ENCODE measurements at places on chromosomes 7 and 10. TPM values are rescaled to one million over a fixed set of nuclear protein-coding genes. Genes with fewer than 3 reads are reported as not detected.
A peak's percentile ranks its signal among the peaks of the same experiment; 100 is the strongest.

Gene RASA4B
- 32.4 TPM for total RNA-seq

- peak; percentile 61 for DNase-seq
Observed at GRCh38 chr10:43202224-43202656, 64.0 kb downstream of the CSGALNACT2 start.

DNA sequence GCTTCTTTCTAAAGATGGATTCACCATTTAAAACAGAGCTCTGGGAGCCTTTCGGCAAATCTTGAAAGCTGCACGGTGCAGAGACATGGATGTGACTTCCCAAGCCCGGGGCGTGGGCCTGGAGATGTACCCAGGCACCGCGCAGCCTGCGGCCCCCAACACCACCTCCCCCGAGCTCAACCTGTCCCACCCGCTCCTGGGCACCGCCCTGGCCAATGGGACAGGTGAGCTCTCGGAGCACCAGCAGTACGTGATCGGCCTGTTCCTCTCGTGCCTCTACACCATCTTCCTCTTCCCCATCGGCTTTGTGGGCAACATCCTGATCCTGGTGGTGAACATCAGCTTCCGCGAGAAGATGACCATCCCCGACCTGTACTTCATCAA lies 3.7 kb downstream of the GPER1 start:
- no peak for DNase-seq

GRCh38 chr7:36955456-36956129 lies 231.3 kb upstream of the AOAH start:
- no peak for DNase-seq

Gene SPDYE2
- 0.39 TPM for total RNA-seq

Gene CUBN
- total RNA-seq = 4.7 TPM

GRCh38 chr7:16589881-16590280 lies 55.7 kb downstream of the ANKMY2 start:
- DNase-seq = no peak

- DNase-seq = no peak
Observed at GRCh38 chr10:78609976-78610375, 458.8 kb upstream of the ZMIZ1 start.

Gene CDC14C
- total RNA-seq = not detected

Gene IRF5
- total RNA-seq = 13.5 TPM

- no peak for DNase-seq
Observed at GRCh38 chr10:42992957-42993390, 83.9 kb upstream of the RET start.

- DNase-seq = no peak
Observed at GRCh38 chr7:14837216-14837615, 65.3 kb downstream of the DGKB start.

GRCh38 chr7:101294039-101294831 lies 27.4 kb downstream of the IFT22 start:
- DNase-seq = no peak

Gene RSPH10B2
- 0.39 TPM for total RNA-seq

Gene RHOBTB1
- 1.8 TPM for total RNA-seq

Gene SYT15
- total RNA-seq = 0.67 TPM

Gene STOX1
- total RNA-seq = 0.30 TPM

- DNase-seq = no peak
Observed at GRCh38 chr7:139490130-139490529, 6.7 kb upstream of the KLRG2 start.

Gene FAM25C
- total RNA-seq = not detected

Gene GTPBP10
- total RNA-seq = 27.2 TPM

DNA sequence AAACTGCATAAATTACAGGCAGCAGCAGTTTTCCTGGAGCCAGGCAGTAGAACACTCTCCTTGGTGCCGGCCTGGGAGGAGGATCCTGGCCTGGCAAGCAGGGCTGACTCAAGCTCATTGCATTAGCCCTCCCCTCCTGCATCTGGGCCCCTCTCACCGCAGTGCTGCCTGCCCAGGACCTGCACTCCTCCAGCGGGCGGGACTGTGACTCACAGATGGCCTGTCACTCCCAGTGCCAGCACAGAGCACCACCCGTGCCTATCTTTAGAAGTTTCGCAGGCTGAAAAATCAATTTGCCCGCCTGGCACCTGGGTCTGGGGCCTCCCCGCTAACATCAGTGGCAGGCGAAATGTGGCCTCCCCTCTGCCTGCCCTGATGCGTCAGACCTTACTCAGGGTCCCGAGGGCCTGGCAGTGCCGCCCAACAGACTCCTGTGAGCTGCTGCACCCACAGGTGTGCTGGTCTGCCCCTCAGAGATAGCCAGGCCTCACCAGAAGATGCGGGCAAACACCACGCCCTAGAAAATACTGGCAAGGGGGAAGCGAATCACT lies 123.8 kb downstream of the KCNMA1 start:
- DNase-seq = no peak

Gene CCDC3
- total RNA-seq = 0.15 TPM

DNA sequence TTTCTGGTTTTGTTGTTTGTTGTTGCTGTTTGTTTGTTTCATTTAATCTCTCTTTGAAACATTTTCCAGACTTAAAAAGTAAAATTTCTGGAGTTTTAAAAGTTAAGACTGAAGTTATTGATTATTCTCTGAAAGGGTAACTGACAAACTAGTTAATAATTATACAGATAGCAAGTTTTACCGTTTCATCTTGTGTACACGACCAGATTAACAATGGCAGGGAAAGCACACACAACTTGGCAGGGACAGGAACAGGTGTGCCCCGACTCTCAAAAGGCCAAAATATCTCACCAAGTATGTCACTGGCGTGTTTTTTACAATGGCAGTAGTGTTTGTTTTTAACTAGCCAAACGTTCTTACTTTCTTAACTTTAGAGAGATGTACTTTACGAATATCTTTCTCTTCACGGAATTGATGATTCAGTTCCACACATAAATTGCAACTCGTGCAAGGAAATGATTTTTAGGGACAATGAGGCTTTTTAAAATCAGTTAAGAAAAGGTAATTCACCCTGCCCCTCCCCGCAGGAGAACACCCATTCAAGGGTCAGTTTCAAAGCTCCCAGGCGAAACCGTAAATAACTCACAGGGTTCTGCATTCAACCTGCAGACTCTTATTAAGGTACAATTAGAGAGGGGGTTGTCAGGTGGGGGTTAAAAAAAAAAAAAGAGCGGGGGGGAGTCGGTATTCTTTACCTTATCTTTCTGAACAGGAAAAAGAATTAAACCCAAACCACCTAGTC lies 3.5 kb downstream of the CTBP2 start:
- no peak for DNase-seq

GRCh38 chr7:101134399-101134980 lies 7.6 kb downstream of the SERPINE1 start:
- no peak for DNase-seq

DNA sequence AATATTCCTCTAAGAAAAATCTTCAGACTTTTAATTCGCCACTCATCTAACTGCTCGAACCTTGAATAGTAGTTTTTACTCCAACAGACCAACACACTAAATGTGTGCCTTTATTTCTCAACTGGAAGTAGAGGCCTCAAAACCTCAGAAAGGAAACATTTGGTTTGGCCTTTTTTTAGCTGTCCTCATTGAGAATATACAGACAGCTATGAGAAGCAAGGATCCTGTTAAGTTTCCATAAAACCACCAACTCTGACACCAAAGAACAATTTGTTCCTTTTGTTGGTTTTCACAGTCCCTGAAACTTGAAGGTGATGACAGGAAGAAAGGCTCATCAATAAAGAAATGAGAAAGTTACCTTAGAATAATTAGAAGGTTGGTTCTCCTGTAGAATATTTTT lies 199.2 kb upstream of the MEOX2 start:
- no peak for DNase-seq

Gene FEZF1
- total RNA-seq = not detected

Gene NPSR1
- total RNA-seq = not detected

Gene CRTAC1
- not detected for total RNA-seq

- no peak for DNase-seq
Observed at GRCh38 chr10:86439544-86439943, 72.9 kb upstream of the GRID1 start.

DNA sequence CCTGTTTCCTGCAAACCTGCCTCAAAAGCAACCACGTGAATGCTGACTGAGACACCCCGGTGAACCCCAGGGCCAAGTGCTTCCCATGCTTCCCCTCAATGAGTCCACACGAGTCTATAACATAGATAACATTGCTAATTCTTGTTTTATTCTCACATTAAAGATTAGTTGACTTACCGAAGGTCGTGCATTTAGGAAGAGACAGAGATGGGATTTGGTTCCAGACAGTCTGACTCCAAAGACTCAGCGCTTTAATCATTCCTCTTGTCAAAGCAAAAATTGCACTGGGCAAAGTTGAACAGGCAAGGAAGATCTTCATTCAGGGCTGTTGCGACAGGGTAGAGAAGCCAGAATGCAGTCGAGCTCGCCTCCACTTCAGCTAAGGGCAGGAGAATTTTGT lies 435.6 kb upstream of the C7orf33 start:
- DNase-seq = no peak

GRCh38 chr10:77692782-77693181 lies 55.2 kb upstream of the KCNMA1 start:
- no peak for DNase-seq

Gene KIF11
- 3.0 TPM for total RNA-seq

DNA sequence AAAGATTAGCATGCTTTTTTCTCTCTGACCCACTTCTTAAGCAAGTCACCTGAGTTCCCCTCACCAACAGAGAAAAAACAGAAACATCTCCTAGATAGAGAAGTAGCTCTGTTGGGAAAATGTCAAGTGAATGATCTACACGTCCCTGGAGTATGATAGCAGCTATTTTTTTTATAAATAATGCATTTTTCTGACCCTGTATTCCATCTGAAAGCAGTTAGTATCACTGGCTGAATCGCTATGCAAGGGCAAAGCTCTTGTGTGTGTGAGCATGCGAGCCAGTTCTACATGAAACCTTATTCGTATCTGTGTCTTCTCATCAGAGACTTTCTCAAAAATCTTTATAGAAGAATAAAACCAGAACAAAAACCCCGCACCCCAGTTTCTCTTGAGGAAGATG lies 8.2 kb downstream of the ANKMY2 start:
- no peak for DNase-seq

Gene BEND7
- 0.35 TPM for total RNA-seq

All from CD4-positive, CD25-positive, alpha-beta regulatory T cell (primary cell).